D721Med (cell line): ENCODE measurements at places on chromosomes 3 and 15.

DNA sequence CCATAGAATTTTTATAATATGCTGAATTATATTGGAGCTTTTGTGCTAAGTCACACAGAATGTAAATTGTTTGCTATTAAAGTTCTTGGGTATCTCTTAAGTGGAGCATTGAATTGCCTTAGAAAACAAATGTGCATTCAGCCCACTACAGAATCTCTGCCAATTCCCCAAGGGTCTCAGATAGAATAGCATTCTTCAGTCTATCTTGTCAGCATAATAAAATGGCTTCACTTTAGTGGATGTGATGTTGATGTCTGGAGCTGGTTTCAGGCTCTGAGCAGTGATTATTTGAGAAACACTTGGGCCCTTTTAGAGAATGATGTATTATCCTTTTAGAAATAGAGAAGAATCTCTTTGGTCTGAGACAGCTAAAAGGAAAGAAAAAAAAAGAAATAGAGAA lies 45.2 kb downstream of the LRCH3 start:
- no peak for DNase-seq

DNA sequence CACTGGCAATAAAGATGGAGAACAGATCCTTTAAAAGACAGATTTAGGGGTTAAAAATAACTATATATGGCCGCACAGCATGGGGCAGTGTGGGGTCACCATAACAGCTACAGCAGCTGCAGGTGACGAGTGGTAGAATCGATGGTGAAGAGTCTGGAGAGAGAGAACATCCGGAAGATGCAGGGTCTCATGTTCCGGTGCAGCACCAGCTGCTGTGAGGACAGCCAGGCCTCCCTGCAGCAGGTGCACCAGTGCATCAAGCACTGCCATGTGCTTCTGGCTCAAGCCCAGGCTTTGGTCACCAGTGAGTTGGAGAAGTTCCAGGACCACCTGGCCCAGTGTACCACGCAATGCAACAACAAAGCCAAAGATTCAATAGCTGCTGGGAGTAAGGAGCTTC lies 93.7 kb upstream of the IMPG2 start:
- DNase-seq, result no peak

DNA sequence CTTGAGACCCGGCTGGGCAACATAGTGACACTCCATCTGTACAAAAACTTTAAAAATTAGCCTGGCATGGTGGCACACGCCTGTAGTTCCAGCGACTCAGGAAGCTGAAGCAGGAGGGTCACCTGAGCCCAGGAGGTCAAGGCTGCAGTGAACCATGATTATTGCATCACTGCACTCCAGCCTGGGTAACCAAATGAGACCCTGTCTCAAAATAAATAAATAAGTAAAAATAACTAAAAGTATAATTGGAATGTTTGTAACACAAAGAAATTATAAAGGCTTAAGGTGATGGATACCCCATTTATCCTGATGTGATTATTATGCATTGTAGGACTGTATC lies 38.6 kb downstream of the MYO1E start:
- no peak for DNase-seq

DNA sequence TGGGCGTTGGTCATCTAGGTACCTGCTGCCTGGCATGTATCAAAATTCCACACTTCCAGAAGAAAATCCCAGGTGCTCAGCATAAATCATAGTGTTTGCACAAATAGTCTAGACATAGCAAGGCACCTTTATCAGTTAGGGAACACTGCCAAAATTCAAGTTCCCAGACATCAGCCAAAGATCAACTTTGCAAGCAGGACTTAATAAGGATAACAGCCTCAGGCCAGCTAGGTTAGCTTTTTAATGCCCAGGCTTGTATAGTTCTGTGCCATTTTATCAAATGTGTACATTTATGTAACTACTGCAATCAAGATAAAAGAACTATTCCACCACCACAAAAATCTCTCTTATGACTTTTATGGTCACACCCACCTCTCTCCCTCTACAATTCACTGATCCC lies 30.7 kb downstream of the DZIP3 start:
- DNase-seq, result no peak

DNA sequence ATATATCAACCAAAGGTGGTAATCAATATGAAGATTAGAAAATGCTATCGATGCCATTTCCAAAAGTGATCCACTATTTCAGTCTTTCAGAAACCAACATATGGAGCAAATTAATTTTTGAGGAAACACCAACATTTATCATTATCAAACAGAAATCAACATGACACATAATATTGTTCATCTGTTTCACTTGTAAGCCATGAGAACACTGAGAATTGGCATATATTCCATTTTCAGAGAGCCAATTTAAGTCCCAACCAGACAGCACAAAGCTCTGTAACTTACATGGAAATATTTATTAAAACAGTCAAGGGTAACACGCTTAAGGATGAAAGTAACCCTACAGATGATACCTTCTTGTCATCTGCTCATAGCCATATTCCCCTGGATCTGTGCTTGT lies 37.6 kb upstream of the STRIT1 start:
- DNase-seq, result no peak
